ENCODE measurements at places on chromosomes 7 and 10. TPM values are rescaled to one million over a fixed set of nuclear protein-coding genes. Genes with fewer than 3 reads are reported as not detected.
A peak's percentile ranks its signal among the peaks of the same experiment; 100 is the strongest.

DNA sequence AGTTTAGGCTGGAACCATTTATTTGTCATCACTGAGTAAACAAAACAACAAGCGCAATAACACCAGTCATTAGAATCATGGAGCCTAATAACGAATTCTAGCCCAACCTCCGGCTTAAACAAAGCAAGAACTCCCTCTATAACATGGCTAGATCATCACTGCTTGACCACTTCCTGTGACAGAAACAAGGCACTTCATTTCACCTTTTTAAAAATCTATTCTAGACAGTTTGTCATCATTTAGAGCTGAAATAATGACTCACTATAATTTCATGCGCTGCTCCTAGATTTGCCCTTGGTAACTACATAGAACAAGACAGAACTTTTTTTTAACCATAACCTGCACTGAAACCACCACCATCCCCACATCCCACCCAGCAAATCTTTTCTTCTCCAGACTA is 81.3 kb downstream of the OSBPL3 start:
- ATAC-seq = no peak

- ATAC-seq = no peak
These were observed 5.7 kb downstream of the BLVRA start for GRCh38 chr7:43764039-43764761.

DNA sequence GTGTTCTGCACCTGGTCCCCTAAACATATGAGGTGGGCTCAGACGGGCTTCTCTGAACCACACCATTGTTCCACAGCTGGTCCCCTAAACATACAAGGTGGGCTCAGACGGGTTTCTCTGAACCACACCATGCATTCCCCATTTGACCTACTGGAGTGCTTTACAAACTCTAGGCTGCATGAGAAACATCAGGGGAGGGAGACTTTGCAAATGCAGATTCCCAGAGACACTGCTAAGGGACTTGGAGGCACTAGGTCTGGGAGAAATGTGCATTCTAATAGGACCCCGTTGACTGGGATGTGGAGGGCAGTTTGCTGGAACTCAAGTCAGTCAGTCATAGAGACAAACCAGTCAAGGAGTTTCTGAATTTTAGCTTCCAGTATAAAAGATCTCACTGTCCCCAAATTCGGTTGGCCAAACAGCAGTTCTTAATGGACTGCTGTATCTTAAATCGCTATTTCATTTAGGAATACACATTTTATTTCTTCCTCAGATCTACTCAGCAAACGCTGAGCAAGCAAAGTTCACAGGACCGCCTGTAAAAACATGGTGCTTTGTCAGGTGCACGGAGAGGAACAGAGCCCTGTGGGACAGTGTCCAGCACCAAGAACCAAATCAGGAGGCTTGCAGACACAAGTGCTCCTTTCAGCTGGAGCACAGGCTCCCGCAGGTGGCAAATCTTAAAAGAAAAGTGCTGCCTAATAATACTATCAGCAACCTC is 198.8 kb downstream of the SFMBT2 start:
- ATAC-seq = no peak

GRCh38 chr10:80154978-80155695 is 22.6 kb downstream of the PLAC9 start:
- peak; percentile 45 for ATAC-seq

DNA sequence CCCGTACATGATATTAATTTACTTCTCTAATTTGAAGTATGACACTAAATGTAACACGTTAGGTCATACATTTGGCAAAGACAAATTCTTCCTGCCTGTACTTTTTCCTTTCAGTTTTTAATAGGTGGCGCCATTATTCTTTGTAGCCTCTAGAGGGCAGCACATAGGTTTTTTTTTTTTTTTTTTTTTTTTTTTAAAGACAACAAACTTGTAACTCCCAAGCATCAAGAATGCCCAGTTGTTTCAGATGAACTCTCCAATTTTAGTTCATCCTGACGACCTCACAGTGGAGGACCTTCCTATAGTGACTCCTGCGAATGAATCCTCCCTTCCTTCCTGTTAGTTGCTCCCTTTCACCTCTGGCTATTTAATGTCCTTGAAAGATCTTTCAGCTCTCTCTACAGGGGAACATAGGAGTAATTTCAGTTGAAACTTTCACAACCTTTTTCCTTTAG is 139.3 kb upstream of the HDAC9 start:
- ATAC-seq = peak; percentile 62

DNA sequence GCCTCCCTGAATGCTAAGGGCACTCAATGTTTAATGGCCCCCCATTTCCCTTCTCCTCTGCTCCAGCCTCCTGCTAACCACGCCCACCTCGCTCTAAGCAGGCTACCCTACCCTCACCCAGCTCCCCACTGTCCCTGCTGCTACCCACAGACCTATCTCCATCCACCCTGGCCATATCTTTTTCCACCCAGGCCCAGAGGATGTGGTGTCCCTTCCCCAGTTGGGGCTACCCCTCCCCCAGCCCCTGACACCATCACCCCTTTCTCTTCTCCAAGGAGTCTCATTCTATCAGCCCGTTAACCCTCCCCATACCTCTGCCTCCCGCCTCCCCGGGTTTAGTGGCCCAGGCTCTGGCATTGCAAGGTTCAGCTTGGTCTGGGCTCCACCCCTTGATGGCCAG is 28.9 kb upstream of the PPIF start:
- ATAC-seq = no peak

DNA sequence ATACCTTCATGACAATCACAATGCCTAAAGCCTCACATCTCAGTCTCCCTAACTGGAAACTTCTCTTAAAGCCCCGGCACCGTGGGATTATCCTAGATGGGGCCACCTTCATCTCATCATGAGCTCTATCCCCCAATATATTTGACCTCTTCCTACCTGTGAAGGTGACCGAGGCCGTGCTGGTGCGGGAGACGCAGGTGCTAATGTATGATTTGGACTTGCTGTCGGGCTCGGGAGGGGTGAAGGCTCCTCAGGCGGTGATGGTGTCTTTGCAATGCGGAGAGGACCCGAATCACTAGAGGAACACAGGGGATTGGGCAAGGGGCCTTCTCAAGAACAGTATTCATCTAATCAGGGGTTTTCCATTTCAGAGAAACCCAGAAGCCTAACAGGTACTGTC is 168.4 kb downstream of the AMPH start:
- ATAC-seq = no peak

- peak; percentile 93 for ATAC-seq
These were observed 26.3 kb upstream of the HMX3 start for GRCh38 chr10:123109466-123109865.

DNA sequence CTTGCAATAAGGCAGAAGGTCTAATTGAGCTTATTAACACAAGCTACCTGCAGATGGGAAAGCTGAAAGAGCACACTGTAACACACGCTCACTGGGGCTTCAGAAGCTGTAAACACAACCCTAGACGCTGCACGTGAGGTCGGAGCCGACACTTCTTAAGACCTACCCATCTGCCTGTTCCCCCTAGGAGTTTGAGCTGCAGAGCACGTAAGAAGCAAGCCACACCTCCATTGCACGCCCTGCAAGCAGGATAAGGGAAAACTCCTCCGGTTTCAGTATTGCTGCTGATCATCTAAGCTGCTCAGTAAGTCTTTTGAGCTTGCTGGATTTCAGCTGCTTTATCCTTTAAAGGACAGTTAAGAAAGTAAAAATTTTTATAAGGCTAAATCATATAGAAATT is 244.0 kb upstream of the ZWINT start:
- no peak for ATAC-seq

- ATAC-seq = peak; percentile 73
These were observed 10.6 kb downstream of the LRIT2 start for GRCh38 chr10:84214612-84215235.

GRCh38 chr10:108911814-108912541 is 1011.3 kb downstream of the XPNPEP1 start:
- ATAC-seq = peak; percentile 17

DNA sequence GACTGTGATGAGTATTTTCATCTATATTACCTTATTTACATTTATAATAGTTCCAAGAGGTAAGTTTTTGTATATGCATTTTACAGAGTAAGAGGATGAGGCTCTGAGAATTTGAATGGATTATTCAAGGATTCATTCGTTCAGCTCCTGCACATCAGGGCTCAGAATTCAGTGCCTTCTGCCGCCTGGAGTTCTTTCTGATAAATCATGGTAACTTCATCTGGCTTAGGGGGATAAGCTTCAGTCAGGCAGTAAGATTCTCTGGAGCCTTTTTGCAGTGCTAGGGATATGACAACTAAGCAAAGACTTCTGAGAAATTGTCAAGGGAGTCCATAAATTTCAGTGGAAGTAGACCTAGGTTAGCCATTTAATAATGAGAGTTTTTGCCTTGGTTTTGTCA is 668.6 kb downstream of the NRG3 start:
- no peak for ATAC-seq

DNA sequence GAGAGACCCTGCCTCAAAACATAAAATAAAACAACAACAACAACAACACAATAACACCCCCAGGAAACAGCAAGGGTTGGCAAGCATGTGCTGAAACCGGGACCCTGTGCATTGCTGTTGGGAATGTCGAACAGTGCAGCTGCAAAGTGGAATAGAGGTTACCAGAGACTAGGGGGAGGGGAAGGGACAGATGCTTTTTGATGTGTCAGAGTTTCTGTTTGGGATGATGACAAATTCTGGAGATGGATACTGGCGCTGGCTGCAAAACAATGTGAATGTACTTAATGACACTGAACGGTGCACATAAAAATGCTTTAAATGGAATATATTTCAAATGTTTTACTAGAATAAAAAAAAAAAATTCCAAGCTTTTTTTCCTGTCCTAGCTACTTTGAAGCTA is 241.8 kb downstream of the TEX36 start:
- no peak for ATAC-seq

DNA sequence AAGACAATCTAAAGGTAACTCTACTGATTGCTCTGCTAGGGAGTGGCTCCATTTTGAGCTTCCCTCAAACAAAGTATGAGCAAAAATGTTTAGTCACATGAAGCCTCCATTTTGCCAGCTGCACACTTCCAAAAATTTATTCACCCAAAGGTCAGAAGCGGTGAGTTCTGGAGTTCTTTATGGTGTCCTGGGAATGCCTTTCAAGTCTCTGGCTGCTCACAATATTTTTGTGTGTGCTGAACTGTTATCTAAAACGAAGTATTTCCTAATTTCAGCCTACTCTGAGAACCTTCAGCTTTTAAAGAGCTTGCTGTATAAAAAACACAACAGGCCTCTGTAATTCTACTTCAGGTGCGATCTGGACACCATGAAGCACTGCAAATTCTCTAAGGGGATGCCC is 15.6 kb downstream of the NRCAM start:
- no peak for ATAC-seq

- ATAC-seq = no peak
These were observed 855.1 kb downstream of the LRMDA start for GRCh38 chr10:76286536-76286935.

GRCh38 chr7:50649259-50649885 is 84.2 kb upstream of the DDC start:
- no peak for ATAC-seq

- ATAC-seq = no peak
These were observed 402.0 kb upstream of the RNF32 start for GRCh38 chr7:156238366-156239133.

- ATAC-seq = no peak
These were observed 2.8 kb downstream of the GFRA1 start for GRCh38 chr10:116270126-116270770.

GRCh38 chr10:27699776-27700175 is 45.8 kb downstream of the MKX start:
- no peak for ATAC-seq

GRCh38 chr10:33706746-33707145 is 372.3 kb upstream of the NRP1 start:
- no peak for ATAC-seq

DNA sequence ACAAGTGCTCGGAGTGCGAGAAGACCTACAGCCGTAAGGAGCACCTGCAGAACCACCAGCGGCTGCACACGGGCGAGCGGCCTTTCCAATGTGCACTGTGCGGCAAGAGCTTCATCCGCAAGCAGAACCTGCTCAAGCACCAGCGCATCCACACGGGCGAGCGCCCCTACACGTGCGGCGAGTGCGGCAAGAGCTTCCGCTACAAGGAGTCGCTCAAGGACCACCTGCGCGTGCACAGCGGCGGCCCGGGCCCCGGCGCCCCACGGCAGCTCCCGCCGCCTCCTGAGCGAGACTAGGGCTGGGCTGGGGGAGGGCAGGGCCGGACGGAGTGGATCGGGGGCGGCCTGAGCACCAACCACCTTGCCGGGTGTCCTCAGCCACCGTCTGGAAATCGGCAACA is 15.1 kb upstream of the ZNF212 start:
- ATAC-seq = no peak

DNA sequence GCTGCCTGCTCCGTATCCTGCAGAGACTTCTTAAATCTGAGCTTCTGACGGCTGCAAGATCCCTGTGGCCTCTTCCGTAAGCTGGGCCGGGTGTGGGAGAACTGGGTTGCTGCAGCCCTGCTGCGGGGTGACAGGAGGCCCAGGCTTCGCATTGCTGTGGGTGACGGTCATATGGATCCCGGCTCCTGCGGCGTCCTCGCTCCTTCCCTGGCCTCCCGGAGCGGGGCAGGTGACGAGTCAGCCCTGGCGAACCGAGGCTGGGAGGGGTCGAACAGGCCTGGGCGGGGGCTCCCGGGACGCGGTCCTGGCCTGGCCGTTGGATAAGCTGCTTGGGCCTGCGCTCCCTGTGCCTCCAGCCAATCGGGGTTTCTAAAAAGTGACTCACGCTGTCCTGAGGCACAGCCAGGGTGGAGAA is 7.8 kb upstream of the UBE2D1 start:
- ATAC-seq = peak; percentile 79

- ATAC-seq = no peak
These were observed 100.4 kb upstream of the SH2B2 start for GRCh38 chr7:102186306-102186705.

DNA sequence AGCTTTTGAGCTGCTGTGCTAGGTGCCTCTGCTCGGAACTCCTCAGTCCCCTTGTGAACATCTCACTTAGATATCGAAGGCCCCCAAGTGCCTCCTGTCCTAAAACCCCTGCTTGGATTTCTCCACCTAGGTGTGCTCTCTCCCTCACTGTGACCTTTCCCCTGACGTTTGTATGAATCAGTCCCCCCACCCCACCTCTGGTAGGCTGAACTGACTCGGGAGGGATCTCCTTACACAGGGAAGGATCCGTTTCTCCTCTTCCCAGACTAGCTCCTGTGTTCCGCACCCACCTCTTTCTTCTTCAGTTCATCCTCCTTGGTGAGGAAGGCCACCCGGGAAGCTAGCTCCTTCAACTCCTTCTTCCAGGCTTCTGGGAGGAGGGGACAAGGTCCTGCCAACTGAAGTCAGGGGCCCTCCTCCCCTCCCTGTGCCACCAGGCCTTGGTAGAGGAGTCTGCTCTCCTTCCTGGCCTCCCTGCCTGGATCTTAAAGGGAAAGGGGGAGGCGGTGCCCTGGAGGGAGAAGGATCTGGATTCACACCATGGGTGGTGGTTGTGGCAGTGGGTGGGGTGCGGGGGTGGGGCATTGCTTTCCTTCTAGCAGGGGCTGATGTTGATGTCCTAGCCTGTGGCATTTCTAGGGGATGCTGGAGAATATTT is 6.8 kb downstream of the TBATA start:
- no peak for ATAC-seq

ATP5F1C gene
- 316 TPM for total RNA-seq

GPR26 gene
- not detected for total RNA-seq

HERC4 gene
- 33.3 TPM for total RNA-seq

BAIAP2L1 gene
- 30.6 TPM for total RNA-seq

LRRC61 gene
- 9.6 TPM for total RNA-seq

ZPBP gene
- total RNA-seq = not detected

NUTM2D gene
- total RNA-seq = 1.8 TPM

DLX5 gene
- total RNA-seq = 3.5 TPM

ANKRD22 gene
- total RNA-seq = 32.9 TPM

IRF5 gene
- 15.7 TPM for total RNA-seq

DOCK4 gene
- 6.5 TPM for total RNA-seq

All from esophagus mucosa (tissue), 1 donor.